ENCODE measurements at places on chromosomes 16 and 17. TPM values are rescaled to one million over a fixed set of nuclear protein-coding genes. Genes with fewer than 3 reads are reported as not detected.

GRCh38 chr16:53506254-53506653, 3.2 kb upstream of the AKTIP start:
- DNase-seq: no peak

GRCh38 chr17:58640202-58640601, 51.6 kb downstream of the TEX14 start:
- no peak for DNase-seq

The ZG16B gene
- polyA plus RNA-seq: not detected

The KRT34 gene
- not detected for polyA plus RNA-seq

DNA sequence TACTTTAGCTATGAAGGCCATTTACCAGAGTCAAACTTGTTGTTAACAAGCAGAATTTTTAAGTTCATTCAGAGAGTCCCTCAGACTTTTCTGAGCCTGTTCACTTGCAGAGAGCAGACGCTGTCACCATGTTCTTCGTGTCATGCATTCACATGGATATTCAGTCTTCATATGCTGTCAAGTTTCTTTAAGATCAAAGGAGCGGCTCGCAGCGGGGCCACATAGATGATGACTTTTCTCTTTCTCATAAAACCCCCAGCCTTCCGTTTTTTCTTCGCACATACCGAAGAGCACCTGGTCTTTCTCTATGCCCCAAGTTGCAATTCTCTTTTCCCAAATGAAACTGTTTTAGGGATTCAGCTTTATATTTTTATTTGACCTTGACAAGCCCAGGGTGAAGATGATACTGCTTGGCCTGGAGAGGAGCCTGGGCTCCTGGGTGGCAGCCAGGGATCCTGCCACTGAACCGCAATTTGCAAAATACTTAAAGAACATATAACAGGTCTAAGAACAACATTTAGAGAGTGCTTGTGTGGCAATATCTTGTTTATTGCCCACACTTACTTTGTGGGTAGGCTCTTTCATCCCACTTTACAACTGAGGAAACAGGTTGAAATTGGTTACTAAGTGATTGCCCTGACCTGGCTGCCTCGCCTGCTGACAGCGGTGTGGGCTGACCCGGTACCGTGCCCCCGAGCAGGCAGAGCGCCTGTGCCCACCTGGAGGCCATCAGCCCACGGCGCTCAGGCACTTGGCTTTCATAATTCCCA, 22.9 kb downstream of the SEC14L1 start:
- no peak for DNase-seq

The FAM171A2 gene
- 0.28 TPM for polyA plus RNA-seq

The CTRL gene
- 1.5 TPM for polyA plus RNA-seq

The GFAP gene
- polyA plus RNA-seq: not detected

DNA sequence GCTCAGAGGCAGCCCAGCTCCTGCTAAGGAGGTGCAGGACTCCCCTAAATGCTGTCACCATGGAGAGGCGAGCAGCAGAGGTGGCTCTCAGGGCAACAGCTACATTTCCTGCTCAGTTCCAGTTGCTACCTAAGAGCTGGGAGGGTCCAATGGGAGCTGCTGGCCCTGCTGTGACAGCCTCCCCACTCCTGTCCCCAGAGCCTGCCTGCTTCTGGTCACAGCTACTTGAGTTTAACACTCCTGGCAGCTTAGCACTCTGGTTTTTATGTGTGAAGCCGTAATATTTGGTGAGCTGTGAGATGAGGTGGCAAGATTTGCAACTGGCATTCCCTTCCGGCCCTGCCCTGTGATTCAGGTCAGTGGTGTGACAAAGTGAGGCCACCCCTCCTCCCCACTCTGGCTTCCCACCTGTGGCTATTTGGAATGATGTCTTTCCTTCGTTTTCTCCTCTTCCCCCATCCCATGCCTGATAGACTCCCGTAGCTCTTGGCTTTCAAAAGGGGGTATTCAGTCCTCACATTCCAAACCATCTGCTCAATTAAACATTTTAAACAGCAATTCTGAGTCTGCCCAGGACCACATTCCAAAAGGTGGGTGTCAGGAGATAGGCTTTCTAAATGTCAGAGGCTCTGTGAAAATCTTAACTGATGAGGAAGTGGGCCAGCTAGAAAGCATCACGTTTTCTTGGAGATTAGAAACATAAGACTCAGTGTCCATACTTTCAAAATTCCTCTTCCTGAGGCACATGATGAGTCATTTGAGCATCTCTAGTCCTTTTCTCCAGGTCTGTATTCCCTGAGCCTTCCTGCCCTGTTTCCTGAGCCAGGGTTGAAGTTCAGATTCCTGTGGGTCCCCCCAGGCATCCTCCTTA, 42.6 kb upstream of the SKAP1 start:
- no peak for DNase-seq

The TM4SF5 gene
- not detected for polyA plus RNA-seq

DNA sequence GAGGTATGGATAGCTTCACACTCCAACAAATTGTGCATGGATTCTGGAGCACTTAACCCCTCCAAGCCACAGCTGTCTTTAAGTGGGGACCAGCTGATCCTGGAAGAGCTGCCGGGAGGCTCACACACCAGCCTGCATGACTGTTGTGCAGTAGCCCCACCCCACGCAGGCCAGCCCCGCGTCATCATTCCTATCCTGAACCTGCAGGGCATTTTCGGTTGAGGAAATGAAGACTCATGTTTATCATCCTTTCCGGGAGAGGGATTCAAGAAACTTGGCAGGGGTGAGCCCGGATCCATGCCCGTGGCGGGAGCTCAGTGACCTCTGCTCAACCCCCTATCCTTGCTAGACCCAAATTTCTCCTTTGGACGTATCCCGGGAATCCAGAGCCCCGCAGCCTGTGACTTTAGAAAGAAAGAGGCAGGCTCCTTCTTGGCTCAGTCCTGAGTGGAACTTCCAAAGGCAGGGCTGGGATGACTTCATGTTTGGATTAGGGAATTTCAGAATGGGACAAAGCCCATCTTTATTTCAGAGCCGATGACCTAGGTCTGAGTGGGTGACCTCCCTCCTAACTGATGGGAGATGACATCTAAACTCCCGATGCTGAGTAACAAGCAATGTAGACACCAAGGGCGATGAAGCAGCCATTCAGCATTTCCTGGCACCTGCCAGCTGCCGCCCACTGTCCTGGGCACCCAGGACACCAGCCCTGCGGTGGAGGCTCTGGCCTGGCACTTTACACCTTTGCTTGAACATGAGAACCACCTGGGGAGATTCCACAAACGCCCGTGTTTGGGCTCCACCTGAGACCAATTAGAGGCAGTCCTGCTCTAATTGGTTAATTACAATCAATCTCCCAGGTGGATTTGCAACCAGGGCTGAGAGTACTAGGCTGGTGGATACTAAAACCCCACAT, 43.3 kb upstream of the CMIP start:
- no peak for DNase-seq

The CACNG3 gene
- polyA plus RNA-seq: not detected

The PPM1E gene
- 0.05 TPM for polyA plus RNA-seq

DNA sequence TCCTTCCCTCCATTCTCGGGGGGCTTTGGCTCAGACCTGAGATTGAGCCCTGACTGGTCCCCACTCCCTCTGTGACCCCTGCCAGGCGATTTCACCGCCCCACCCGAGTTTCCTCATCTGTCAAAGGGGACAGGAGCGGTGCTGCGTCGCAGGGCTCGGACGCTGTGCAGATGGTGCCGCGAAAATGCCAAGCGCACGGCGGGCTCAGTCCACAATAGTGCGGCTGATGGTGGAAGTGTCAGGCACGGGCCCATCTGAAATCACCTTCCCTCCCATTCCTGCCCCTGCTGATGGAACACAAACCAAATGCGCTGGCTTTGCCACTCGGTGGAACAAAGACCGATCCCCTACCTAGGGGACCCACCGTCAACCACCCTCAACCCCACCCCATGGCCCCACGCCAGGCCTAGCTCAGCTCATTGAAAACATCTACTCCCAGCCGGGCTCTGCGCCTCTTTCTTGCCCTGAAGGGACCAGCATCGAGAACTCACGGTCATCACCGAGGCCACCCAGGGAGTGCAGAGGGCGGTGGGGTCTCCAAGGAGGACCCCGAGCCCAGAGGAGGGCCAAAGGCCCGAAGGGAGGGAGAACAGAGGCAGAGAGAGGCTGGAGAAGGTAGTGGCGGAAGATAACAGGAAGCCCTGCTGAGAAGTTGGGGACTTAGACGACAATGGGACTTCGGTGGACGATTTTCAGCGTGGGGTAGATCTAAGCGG, 1.4 kb downstream of the CARHSP1 start:
- no peak for DNase-seq

The FAM117A gene
- 85.0 TPM for polyA plus RNA-seq

The PLK1 gene
- polyA plus RNA-seq: 0.41 TPM
